ENCODE measurements at places on chromosomes 2 and 18.
A peak's percentile ranks its signal among the peaks of the same experiment; 100 is the strongest.

DNA sequence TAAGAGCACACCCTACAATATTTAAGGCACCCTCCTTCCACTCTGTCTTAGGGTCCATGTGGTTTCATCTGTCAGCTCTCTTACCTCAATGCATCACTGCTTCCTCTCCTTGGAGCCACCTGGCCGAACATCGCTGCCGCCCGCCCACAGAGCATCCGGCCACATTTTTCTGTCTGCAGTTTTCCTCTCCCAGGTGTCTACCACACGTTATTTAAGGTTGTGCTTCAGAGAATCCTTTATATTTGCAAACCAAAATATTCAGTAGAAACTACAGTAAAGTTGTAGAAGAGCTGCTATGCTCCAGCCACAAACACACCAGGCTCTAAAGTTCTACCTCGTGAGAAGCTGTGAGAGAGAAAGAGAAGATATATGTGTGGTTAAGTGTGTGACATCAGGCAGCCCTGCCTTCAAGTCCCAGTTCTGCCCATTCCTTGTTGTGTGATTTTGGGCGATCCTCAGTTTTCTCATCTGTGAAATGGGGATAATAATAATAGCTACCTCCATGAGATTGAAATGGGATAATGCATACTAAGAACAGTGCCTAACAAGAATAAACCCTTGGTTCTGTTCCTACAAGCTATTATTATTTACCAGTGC lies 4.9 kb upstream of the STK17B start:
- no peak for DNase-seq

- DNase-seq, result no peak
Measured at GRCh38 chr2:177816766-177817165, 255.8 kb downstream of the PDE11A start.

GRCh38 chr18:32910694-32911296 lies 138.0 kb upstream of the KLHL14 start:
- peak; percentile 58 for DNase-seq

DNA sequence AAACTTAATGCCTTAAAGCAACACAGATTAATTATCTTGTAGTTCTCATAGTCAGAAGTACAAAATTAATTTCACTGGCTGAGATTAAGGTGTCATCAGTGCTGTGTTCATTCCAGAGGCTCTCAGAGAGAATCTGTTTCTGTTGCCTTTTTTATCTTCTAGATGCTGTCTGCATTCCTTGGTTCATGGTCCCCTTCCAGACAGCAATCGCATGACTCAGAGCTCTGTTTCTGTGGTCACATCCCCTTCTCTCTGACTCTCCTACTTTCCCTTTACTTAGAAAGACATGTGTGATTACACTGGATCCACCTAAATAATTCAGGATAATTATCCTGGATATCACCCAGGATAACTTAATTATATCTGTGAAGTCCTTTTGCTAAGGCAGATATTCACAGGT lies 148.6 kb downstream of the MAIP1 start:
- peak; percentile 55 for DNase-seq

- no peak for DNase-seq
Measured at GRCh38 chr2:240287496-240288086, 147.1 kb upstream of the OTOS start.

DNA sequence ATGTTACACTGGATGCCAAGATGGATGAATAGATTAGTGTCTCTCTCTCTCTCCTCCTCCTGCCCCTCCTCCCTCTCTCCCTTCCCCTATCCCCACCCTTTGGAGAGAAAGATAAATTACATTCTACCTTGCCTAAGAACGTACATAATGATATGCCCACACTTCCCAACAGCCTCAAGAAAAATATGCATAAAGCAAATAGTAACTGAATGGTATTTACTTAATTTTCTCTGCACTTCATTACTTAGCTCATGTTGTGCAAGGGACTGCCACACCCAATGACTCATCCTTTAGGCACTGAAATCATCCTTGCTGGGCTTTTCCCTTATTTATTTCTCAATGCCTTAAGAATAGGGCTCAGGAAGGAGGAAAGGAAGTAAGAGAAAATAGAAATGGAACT lies 137.3 kb upstream of the PID1 start:
- peak; percentile 97 for DNase-seq

DNA sequence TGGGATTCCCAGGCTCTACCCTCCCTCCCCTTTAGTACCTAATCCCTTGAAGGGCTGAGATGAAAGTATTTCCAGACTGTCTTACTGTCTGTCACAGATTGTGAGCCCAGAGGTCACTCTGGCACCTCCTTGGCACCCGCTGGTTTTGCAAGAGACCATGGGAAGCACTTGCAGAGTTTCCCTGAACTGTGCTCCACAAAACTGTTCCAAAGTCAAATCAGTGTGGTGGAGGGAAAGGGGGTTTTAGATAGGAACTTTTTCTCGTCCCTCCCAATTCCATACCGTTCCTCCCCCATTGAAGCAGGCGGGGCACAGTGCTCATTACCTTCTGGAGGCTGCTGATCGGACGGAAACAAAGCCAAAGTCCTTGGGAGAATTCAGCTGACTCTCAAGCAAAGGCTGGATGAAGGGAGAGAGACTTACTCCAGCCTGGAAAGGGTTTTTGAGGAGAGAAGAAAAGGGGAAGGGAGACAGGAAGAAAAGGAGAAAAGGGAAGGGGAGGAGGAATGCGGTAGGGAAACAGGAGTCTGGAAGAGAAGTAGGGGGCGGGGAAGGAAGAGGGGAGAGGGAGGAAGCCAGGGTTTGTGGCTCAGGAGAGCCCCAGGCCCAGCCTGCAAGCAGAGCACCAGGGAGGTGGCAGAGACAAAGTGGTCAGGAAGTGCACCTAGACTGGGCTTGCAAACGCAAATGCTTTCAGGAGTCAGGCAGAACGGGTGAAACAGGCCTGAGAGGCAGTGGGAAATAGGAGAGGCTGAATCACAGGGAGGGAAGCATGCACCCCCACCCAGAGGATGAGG lies 88.4 kb upstream of the SP3 start:
- DNase-seq, result no peak

GRCh38 chr2:30688956-30689401 lies 118.3 kb downstream of the CAPN13 start:
- DNase-seq, result no peak

GRCh38 chr2:67165523-67165990 lies 231.6 kb upstream of the ETAA1 start:
- DNase-seq, result no peak

- DNase-seq, result no peak
Measured at GRCh38 chr2:53942280-53942679, 28.5 kb downstream of the PSME4 start.

- DNase-seq, result peak; percentile 37
Measured at GRCh38 chr2:146874260-146874658, 970.6 kb upstream of the ACVR2A start.

DNA sequence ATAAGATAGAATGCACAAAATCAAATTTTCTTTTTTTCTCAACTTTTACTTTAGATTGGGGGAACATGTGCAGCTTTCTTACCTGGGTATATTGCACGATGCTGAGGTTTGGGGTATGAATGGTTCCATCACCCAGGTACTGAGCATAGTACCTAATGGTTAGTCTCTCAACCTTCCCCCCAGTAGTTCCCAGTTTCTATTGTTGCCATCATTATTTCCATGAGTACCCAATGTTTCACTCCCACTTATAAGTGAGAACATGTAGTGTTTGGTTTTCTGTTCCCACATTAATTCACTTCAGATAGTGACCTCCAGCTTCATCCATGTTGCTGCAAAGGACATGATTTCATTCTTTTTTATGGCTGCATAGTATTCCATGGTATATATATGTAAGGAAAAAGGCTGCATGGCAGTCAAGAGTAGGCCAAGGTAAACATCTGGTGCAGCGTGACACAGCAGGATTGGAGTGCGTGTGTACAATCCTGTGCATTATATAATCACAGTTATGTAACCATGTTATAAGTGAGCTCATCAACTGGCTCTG lies 10.5 kb upstream of the C2orf42 start:
- DNase-seq, result no peak

DNA sequence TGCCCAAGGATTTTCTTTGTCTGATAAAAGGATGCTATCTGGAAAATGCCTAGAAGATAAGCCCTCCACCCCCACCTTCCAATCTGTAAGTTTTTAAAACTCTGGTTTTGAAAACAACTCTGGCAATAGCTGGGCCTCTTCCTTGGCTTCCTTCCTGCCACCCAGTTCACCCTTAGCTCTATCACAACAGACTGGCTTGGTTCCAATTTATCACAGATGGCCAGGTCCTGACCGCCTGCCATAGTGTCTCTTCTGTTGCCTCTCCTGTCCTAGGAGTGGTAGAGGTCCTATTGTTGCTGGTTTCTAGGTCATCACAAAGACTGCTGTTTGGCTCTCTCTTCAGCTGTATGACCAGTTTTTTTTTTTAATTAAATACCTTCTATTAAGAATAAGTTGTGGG lies 1727.9 kb upstream of the SLC39A10 start:
- no peak for DNase-seq

DNA sequence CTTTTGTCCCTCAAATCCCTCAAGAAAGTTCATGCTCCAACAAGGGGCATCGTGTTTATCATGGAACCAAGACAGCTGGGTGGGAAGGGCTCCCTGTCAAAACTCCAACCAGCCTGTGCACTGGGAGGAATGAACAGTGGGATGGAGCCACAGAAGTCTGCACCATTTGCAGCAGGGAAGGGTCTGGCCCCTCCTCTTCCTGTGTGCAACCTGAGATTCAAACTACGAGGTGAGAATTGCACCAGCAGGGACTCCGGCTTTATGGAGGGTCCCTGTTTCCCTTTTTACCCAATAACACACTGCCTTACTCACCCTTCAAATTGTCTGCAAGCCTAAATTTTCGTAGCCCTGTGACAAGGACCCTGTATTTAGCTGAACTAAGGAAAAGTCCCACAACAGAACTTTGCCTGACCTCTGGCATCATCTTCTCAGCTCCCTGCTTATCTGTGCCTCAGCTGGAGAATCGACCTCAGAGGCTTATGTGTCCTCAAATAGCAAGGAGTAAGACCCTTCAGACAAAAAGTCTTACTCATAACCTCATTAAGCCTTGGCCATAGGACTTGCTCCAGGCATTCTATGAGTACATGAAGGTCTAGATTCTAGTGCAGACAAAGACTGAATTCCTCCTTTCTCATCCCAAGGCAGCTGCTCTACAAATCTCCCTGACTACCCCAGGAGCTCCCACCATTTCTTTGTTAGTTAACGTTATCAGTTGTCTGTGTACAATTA lies 178.3 kb upstream of the SERPINE2 start:
- no peak for DNase-seq

- peak; percentile 69 for DNase-seq
Measured at GRCh38 chr2:98839292-98839691, 96.7 kb downstream of the CRACDL start.

GRCh38 chr2:145654746-145655145 lies 1134.8 kb upstream of the ZEB2 start:
- DNase-seq, result no peak

- peak; percentile 69 for DNase-seq
Measured at GRCh38 chr2:216735086-216735485, 39.7 kb upstream of the IGFBP5 start.

DNA sequence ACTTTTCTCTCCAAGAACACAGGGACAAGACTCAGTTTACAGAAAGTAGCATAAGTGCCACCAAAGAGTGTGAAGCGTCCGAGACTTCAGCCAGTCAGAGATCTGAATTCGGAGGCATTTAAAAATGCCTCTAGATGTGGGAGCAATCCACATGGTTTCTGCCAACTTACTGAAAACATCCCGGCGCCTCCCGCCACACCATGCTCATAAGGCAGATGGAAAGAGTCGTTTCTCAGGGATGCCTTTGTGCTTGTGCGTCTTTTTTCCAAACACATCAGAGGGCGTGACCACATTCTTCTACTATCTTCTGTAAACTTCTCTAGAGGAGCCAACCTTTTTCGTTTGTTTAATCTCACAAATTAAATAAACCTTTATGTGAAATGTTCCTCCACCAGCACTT lies 88.7 kb downstream of the NRP2 start:
- peak; percentile 71 for DNase-seq

DNA sequence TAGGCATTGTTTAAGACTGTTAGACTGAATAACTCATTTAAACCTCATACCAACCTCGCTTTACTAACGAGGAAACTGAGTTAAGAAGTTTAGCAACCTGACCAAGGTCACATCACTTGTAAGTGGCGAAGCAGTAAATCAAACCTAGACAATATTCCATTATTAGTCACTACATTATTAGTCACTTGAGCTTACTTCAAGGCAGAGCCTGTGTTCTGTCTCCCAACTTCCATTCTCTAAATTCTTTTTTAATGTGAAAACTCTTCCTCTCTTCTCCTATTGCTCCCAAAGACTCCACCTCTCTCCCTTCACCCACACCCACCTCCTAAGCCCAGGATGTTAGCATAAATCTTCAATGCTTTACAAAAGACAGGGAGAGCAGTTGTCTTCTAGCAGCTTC lies 156.5 kb downstream of the ARL6IP6 start:
- DNase-seq, result no peak
